Endothelial cell of umbilical vein (primary cell): ENCODE measurements at places on chromosomes 11 and 22. TPM values are rescaled to one million over a fixed set of nuclear protein-coding genes. Genes with fewer than 3 reads are reported as not detected.

MYBPC3 gene
- not detected in 2 replicates for polyA plus RNA-seq

NPTXR gene
- polyA plus RNA-seq = 0.37 and 0.43 TPM in 2 replicates

CTSW gene
- polyA plus RNA-seq = not detected in 2 replicates

TYR gene
- polyA plus RNA-seq = not detected in 2 replicates

RBFOX2 gene
- polyA plus RNA-seq = 142 and 153 TPM in 2 replicates

OOSP4B gene
- polyA plus RNA-seq = not detected in 2 replicates

USH1C gene
- not detected in 2 replicates for polyA plus RNA-seq

SLC22A12 gene
- polyA plus RNA-seq = not detected in 2 replicates

DNA sequence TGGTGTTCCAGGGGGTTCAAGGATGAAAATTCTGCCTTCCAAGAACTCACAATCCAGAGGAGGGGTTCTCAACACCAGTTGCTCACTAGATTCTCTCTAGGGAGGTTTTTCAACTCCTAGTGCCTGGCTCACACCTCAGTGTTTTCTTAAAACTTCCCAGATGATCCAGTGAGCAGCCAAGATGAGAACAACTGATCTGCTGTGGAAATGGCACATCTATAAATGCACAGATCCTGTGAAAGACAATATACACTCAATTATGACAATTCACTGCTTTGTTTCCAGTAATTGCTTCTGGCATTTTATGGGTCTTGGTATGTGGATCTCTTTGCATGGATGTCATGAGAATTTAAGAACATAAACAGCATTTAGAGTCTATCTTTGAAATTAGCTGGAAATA is 45.2 kb upstream of the PRSS23 start:
- no peak for DNase-seq

DNA sequence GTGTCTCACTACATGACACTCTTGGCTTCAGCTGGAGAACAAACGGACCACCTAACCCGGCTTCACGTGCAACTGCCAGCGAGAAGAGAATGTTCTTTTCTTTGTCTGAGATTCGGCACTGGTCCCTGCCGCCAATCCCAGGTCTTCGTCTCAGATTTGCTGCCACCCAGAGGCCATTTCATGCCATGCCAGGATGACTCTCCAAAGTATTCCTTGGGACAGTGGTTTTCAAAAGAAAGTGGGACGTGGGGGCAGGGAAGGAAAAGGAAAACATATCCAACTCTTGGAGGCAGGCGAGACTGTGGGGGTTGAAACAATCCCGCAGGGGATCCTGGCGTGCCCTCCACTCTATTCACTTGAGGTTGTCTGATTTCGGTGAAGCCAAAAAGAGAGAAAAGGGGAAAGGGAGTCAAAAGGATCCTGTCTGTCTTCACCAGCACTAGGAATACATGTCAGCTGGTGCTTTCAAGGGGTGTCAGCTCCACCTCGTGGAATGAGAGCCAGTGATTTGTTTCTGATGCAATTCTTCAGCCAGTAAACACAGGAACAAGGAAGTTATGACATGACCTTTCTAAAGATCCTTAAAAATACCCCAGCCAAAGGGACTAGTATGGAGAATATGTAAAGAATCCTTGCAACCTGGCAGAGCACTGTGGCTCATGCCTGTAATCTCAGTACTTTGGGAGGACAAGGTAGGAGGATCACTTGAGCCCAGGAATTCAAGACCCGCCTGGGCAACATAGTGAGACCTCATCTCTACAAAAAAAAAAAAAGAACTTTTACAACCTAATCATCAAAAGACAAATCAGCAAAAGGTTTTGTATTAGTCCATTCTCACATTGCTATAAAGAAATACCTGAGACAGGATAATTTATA is 41.0 kb upstream of the APLNR start:
- peak; percentile 92 for DNase-seq

DNA sequence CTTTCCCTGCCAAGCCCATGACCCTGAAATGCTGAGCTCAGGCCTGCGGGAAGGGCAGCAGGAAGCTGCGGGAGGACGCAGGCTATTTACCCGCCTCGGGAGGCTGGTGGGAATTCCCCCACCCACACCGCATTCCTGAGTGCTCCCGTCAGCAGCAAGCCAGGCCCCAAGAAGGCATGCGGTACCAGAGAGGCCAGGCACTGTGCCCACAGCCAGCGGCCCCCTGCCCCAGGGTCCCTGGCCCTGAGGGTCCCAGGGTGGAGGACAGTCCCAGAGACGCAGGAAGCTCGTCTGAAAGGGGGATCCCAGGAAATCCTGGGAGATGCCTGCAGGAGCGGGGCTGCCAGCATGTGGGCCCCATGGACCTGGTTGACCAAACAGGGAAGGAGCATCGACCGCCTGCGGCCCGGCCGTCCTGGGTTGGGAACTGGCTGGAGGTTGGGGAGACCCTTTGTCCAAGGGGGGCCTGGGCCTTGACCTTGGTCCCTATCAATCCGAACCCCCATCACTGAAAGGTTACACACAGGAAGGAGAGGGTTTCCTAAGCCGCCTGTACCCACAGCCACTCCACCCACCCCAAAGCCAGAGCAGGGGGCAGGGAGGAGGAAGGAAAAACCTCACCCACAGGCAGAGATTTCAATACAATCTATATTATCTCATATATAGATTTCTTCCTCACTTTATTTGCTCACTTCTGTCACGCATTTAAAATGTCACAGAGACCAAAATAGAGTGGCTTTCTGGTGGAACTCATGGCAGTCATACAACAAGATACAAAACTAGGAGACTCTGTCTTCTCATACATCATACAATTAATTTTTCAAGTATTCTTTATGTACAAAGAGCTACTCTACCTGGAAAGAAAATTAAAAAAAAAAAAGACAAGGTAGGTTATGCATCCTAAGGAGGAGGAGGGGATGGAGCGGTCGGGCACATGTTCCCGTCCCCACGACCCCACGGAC is 17.1 kb downstream of the MAFF start:
- peak; percentile 94 for DNase-seq

DNA sequence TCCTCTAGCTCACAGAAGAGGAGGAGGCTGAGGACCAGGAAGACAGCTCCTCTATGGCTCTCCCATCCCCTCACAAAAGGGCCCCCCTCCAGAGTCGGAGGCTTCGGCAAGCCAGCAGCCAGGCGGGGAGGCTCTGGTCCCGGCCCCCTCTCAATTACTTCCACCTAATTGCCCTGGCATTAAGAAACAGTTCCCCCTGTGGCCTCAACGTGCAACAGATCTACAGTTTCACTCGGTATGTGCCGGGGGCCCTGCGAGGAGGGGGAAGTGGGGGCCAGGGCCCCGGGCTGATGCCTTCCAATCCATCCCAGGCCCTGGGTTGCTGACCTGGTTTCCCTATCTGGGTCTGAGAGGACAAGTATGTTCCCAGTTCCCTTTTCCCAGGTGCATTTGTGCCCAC is 7.9 kb downstream of the FOXR1 start:
- DNase-seq = no peak

GRCh38 chr11:130679247-130679646 is 230.8 kb downstream of the ADAMTS15 start:
- no peak for DNase-seq

- no peak for DNase-seq
These were observed 16.4 kb downstream of the USP2 start for GRCh38 chr11:119365071-119365591.

- no peak for DNase-seq
These were observed 7.0 kb upstream of the CASTOR1 start for GRCh38 chr22:30296324-30296723.

DNA sequence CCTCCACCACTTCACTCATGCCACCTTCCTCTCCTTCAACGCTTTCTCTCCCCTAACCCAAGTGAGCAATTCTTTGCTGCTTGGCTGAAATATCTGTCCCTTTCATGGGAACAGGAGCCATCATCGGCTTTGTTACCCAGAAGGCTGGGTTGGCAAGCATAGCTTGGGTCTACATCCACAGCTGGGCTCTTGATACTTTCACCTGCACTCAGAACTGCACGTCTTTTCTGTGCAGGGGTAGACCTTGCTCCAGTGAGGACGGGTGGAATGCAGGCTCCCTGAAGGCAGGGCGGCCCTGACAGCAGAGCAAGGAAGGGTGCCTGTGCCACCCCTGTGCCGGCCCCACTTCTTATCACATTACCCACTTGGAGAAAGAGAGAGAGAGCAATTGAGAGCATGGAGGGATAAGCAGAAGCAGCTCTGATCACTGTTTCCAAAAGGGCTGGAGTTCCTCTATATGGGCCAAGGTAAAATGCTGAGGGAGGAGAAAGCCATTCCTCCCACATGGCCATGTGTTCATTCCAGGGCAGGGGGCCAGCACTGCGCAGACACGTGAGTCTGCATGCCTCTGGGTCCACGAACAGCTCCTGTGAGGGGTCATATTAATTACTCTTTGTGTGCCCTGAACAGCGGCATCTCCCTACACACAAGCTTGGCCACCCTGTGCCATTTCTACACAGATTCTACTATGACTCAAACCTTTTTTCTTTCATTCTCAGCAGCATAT is 181.8 kb downstream of the BUD13 start:
- DNase-seq = no peak

DNA sequence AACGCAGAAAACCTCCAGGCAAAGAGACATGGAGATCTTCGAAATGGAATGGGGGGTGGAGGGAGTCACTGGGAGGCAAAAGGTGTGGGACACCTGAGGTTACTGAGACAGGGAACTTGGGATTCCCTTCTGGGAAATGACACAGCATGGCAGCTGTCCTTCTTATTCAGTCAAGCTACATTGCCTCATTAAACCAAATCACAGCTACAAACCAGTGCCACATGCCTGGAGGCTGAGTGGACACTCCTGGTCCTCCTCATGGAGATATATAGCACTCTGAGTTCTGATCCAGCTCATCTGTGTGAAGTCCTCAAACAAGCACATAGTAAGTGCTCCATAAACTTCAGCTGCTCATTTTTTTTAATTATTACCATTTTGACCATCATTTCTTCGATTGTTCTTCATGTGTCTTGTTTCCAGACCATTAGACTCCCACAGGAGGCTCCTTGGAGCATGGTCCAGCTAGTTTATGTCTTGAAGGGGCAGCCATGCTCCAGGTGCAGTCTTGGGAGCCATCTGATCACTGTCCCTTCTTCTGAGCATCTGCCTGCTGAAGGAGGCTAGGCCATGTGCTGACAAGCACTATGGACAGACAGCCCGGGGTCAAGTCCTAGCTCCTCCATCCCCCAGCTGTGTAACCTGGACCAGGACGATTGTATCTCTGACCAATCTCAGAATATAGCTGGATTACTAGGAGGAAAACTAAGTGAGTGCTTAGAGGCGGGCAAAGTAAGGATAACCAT is 9.7 kb upstream of the FXYD2 start:
- DNase-seq = no peak

DNA sequence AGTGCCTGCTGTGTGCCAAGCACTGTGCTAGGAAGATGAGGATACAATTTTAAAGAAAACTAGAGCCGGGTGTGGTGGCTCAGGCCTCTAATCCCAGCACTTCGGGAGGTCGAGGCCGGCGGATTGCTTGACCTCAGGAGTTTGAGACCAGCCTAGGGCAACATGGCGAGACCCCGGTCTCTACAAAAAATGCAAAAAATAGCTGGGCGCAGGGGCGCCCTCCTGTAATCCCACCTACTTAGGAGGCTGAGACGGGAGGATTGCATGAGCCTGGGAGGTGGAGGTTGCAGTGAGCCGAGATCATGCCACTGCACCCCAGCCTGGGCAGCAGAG is 8.3 kb downstream of the TPBGL start:
- no peak for DNase-seq

GRCh38 chr11:122619757-122620156 is 35.8 kb upstream of the UBASH3B start:
- no peak for DNase-seq

- DNase-seq = no peak
These were observed 20.4 kb upstream of the APOBEC3A start for GRCh38 chr22:38937036-38937435.

DNA sequence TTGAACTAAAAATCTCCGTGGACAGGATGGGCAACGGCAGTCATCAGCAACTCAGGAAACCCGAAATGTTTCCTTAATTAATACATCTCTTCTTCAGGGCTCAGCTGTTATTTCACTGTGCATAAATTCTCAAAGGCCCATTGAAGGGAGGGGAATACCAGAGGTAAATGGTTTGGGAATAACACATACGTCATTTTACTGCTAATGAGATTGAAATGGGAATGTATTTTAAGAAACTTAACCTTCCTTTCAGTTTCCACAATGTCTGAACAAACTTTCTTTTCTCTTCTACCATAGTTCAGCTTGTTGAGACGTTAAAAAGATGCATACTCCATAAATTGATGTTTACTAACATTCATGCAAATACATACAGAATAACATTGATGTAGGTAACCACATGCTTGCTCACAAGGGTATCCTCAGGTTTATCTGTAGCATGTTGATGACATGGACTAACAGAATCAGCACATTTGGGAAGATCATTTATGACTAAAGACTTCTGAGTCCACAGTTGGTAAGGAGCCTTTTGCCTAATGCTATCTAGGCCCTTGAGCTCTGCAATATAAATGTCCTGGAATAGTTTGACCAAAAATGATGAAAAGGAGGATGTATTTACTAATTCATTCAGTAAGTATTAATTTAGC is 7.7 kb upstream of the PRRG4 start:
- no peak for DNase-seq

DNA sequence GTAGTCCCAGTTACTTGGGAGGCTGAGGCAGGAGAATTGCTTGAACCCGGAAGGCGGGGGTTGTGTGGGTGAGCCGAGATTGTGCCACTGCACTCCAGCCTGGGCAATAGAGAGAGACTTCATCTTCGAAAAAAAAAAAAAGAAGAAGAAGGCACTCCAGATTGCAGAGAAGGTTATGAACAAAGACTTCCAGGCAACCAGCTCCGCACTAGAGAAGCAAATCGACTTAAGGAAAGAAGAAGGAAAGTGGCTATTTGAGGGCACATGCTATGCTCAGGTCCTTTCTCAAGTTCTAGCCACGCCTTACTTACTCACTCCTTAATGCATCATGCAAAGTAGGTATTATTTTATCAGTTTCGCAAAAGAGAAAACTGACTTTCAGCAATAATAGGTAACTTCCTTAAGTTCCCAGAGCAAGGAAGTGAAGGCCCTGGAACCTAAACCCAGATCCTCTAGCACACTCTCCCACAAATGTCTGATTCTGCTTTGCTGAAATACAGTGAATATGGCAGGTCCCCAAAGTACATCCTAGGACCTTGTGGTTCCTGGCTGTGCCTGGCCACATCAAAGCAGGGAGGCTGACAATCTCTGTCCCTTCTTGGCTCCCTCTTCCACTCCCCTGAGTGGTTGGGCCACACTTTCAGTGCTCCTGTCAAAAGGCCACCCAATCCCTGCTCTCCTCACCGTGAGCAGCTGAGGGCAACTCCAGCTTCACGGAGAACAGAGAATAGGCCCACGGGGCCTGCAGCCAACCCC is 14.2 kb downstream of the CD3E start:
- no peak for DNase-seq

DNA sequence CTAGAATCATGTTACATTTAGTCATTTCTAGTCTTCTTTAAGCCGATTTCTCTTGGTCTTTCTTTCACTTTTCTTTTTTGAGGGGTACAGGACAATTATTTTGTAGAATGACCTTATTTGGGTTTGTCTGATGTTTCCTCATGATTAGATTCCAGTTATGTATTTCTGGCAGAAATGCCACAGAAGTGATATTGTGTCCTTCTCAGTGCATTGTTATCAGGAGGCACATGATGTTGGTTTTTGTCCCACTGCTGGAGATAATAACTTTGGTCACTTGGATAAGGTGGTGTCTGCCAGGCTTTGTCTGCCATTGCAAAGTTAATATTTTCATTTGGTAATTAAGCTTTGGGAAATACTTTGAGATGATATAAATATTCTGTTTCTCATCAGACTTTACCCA is 100.3 kb downstream of the RRM1 start:
- no peak for DNase-seq

GRCh38 chr11:75916882-75917281 is 101.9 kb downstream of the UVRAG start:
- no peak for DNase-seq
